Activated CD4-positive, alpha-beta T cell treated with anti-CD3 and anti-CD28 coated beads, Interleukin-2, amount 50 U/mL, for 1 hour (primary cell): ENCODE measurements at places on chromosomes 5 and 9.
A peak's percentile ranks its signal among the peaks of the same experiment; 100 is the strongest.

GRCh38 chr5:79552984-79553383 is 39.0 kb upstream of the HOMER1 start:
- DNase-seq = no peak

DNA sequence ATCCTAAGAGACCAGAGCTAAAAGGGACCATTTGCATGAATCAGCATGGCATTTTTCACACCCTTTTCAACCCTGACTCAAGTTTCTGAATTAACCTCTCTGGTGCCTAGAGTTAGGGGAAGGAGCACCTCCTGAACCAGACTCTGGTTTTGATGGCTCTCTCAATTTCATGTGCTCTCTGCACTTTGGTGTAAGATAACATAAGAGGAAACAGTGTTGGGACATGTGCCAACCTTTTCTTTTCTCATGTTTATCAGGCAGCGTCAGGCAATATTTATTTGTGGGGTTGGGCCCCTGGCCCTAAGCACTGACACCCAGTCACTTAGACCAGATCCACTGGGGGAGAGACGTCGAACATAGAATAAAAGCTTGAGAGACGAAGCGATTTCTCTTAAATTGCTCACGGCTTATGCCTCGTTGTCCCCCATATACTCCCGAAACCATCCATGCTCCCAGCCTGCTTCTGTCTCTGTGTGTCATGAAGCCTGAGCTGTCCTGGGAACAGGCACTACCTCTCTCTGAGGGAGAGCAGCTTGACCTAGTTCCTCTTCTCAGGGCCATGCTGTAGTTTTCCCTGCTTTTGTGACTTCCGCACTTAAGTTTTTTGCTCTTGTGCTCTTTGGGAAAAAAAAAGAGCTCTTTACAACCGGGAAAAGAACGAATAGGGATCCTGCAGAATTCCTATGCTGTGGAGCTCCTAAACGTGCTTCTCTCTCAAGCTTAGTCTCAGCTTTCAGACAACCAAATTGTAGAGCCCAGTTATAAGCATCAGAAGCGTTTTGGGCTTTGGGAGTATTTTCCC is 195.7 kb downstream of the NR3C1 start:
- DNase-seq = no peak

- no peak for DNase-seq
Measured at GRCh38 chr9:89955144-89955543, 350.3 kb downstream of the GADD45G start.

DNA sequence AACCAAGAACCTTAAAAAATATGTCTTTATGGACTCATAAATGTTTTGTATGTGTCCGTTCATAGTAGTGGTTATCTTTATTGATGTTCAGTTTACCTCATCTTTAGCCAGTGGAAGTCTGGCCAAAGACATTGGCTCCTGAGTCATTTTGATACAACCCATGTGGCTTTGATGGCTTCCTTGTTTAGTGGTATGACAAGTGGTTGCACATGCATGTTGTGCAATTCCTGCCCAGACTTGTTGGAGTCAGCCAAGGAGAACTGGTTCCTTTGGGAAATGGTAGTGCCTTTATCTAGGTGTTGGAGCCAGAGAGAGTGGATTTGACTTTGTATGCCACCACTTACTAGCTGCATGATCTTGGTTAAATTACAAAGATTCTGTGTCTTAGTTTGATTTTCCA is 94.3 kb downstream of the RPS23 start:
- DNase-seq = no peak

GRCh38 chr9:4211032-4211725 is 88.7 kb downstream of the GLIS3 start:
- DNase-seq = no peak

DNA sequence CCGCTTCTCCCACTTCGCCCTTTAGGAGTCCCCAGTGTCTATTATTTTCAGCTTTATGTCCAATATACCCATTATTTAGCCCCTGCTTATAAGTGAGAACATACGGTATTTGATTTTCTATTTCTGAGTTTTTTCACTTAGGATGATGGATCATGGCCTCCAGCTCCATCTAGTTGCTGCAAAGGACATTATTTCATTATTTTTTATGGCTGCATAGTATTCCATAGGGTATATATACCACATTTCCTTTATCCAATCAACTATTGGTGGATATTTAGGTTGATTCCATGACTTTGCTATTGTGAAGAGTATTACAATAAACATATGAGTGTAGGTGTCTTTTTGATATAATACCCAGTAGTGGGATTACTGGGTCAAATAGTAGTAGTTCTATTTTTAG is 162.9 kb downstream of the FER start:
- DNase-seq = no peak

DNA sequence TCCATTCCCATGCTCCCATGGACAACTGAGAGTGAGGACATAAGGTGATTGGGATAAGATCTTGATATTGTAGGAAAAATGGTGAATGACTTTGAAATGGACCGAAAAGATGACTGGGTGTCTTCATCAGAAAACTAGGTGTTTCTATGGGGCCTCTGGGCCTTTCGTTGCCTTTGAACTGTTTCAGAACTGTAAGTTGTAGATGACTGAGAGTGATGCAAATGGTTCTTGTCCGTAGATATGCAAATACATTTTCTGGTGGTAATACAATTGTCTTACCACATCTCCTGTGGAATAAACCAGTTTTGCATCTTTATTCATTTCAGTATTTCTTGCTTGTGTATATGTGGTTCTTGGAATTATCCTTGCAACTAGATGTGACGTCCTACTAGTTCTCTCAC is 16.0 kb upstream of the TEX48 start:
- DNase-seq = no peak

DNA sequence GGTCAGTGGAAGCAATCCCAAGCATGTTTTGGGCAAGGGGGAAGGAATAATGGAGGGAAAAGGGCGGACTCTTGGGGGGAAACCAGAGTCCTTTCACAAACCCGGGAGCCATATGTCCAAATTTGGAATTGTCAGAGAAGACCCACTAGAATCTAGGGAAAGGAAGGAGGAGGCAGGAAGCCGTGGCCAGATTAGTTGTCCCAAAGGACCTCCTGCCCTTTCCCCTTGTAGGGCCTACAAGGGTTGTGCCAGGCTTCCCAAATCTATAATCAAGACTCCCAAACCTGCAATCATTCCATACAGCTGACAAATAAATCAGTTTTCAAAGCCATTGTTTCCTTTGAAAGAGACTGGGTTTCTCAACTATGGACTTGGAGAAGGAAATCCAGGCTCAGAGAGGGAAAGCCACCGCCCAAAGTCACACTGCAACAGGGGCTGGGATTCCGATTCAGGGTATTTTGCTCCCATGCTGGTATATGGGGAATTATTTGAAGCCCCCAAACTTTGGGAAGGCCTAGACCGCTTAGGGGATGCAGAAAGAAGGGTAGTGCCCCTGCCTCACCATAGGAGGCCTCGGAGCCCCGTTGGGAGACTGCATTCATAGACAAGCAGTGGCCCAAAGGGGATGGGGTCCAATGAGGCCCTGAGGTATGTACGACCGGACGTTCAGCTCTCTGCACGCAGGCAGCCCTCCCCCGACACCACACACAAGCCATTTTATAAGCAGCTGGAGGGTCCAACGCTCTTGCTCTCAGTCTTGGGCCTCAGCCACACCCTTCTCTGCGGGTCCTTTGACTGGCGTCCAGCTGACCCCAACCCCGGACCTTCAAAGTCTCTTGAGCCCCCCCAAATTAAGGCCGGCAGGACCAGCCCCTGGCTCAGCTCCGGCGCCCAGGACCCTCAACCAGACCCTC is 815 bp downstream of the ANXA6 start:
- no peak for DNase-seq

DNA sequence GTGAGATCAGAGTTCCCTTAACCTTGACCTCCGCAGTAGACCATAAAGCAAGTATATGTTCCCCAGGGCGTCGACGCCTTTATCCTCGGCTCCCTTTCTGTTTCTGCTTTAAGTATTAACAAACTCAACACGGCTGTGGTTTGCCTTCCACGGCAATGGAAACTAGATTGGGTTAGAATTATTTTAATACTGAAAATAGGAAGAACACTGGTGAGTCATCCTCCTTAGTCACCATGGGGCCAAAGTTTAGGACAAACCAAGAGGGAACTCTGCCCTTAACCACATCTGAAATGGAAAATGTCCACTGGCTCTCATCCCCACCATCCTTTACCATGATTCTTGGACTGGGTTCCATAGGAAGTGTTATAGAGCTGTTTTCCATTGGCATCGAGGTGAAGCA is 386.1 kb downstream of the ACTL7B start:
- no peak for DNase-seq

DNA sequence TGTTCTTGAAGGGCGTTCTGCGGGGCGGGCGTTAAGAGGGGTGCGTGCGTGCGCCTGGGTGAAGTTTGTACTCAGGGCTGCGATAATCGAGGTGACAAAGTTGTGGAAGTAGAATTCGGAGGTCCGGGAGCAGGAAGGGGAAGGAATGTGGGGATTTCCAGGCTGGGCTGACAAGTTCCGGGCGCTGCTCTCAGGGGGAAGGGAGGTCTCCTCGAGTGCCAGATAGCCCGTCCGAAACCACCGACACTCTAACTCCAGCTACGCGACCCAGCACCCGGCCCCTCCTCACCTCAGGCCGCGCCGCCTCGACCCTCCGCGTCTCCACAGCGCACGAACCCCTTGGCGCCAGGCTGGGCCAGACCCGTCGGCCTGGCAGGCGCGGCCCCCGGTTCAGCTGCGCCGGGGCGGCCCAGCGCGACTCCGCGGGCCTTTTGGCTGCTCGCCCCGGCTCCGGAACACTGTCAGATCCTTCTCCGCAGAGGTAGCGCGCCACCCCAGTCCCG is at the start of gene IL6ST:
Gene IL6ST, minus strand, starts transcription at position 469 of the 503 bp plus-strand sequence. CDS start 18,685 bp downstream, outside the sequence.
- DNase-seq = peak; percentile 31

DNA sequence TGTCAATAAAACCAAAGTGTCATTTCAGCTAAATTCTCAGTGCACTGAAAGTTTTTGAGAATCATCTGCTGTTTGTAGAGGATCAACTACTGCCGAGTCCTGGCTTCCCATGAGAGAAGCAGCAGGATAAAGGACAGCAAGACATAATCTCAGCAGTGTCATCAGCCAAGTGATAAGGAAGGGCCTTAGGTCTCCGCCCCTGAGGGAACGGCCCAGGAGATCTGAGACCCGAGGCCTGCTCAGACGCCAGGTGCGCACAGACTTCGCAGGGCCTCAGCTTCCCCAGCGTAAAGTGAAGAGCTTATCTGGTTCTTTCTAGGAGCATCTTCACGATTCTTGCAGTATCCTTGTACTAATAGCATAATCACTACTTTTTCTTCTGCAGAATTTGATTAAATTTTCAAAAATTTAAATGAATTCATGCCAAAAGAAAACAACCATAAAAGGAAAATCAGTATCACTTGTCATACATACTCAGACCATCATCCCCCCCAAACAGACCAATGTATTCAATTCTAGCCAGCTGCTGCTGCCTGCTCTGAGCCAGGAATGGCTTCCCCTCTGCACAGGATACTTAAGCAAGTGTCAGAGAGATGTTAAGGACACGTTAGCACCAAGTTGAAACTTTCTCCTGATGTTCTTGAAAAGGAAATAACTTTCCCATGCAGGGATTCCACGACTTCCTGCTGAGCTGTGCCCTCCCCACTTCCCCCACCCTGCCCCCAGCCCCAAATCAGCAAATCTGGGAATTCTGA is 2.2 kb downstream of the GFPT2 start:
- no peak for DNase-seq

DNA sequence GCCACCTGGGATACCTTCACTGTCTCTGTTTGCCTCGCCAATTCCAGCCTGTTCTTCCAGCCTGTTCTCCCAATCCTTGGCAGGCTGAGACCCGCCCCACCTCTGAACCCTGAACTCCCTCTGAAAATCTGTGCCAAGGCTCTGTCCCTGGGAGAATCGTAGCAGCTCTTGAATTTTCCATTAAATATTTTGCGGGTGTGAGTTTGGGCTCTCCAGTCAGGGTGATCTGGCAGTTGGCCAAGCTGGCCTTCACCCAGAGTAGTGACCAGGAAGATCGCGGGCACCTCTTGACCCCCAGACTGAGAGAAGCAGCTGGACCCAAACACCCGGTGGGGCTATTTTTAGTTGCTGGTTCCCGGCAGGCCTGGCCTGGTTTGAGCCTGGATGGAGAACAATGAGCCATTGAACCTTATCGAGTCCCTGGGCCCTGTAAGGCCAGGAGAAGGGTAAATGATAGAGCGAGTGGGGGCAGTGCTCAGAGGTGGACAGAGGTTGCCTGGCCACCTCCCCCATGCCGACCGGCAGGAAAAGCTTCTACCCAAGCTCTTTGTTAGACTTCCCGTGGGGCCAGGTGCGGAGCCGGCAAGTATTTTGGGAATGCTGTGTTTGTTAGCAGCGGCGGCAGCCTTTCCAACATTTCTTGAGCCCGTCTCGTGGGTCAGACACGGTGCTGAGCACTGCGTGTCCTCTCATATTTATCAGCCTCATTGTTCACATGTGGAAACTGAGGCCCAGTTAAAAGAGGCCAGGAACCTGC is 146.2 kb downstream of the RGS3 start:
- no peak for DNase-seq

DNA sequence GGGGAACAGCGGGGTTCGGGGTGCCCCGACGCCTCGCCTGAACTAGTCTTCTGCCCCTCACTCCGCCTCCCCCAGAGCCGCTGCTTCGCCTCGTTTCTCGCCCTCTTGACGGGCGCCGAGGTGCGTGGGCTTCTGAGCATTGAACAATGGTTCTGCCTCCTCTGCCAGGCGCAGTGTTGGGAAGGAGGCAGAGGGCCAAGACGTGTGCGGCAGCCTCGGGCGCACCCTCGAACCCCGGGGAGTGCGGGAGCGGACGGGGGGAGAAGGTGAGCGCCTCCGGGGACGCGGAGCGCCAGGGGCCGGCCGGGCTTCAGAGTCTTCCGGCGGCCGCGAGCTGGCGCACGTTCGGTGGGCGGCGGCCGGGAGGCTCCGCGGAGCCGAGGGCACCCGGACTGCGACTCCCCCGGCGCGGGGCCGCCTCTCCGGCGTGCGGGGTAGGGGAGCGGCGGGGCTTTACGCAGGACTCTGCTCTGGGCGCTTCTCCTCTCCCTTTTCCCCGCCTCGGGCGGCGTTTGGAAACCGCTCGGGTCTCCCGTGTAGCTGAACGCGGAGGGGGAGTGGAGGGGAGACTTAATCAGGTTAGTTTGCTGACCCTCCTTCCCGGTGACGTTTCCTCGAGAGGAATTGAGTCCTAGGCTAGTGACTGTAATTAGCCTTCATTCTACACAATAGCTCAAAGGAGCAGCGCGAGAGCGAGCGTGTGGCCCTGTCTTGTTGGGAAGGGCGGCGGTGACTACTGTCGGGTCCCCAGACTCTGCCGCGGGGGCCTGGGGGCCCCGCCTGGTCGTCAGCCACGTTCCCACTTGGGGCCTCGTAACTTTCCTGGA is 1.1 kb downstream of the VLDLR start:
- no peak for DNase-seq

DNA sequence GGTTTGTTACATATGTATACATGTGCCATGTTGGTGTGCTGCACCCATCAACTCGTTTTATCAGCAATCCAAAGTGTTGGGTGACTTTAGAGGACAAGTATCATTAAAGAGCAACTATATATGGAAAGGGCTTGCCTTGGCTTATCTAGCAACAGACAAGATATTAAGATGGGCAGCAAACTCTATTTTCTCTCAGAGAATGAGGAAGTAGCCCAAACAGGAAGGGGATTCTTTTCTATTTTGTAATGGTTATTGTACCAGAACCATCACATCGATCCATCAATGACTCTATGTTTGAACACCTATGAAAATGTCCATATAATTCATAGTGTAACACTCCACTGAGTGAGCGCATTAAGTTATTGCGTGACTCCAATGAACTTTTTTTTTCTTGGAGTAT is 260.1 kb upstream of the SLC24A2 start:
- DNase-seq = no peak
